Activated gamma-delta T cell (primary cell): ENCODE measurements at places on chromosomes 12 and 14.

GRCh38 chr12:3132636-3133404 lies 55.6 kb downstream of the TSPAN9 start:
- DNase-seq, result no peak

- no peak for DNase-seq
These were observed 248.1 kb downstream of the GLT1D1 start for GRCh38 chr12:129101404-129101803.

DNA sequence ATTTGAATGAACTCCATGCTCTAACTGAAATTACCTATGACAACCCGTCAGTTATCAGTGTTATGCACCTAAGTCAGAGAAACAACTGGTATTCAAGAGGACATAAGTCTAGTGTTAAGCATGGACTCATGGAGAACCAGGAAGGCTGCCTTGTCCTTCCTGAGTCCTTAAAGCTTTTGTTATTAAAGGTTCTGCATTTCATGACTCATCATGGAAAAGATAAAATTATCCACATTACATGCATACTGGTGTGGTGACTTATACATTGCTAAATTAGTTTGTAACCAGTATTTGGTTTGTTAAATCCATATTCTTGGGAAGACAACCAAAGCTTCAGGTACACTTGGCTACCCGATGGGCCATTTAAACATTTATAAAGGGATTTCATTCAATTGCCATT lies 6.5 kb upstream of the OR4E1 start:
- DNase-seq, result no peak

GRCh38 chr14:23569443-23570151 lies 2.0 kb upstream of the AP1G2 start:
- DNase-seq, result no peak

DNA sequence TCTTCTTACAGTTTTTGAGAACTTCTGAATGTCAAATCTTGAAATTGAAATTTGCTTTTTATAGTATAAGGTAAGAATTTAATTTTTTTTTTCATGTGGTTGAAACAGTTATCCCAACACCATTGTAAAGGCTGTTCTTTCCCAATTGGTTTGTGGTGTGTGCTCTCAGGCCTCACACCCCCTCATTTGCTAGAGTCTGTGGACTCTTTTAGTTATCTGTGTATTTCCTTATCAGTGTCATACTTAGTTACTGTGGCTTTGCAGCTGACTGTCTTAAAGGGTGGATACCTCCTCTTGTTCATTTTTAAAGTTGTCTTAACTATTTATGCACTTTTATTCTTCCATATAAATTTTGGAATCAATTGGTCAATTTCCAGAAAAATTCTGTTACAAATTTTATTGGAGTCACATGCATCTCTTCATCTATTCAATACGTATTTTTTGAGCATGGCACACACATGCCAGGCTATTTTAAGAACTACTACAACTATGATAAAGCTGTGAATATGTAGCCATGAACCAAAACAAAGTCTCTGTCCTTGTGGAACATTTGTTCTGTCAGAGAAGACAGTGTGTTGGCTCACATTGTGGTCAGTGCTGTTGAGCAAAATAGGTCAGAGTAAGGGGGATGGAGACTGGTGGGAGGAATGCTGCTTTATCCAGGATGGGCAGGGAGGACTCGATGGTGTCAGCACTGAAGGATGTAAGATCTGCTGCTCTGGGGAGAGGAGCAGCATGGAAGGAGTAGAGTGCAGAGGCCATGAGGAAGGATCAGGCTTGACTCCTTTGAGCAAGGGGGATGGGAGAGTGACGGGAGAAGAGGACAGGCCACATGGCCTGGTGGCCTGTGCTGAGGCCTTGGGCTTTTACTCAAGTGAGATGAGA lies 24.1 kb downstream of the FGF23 start:
- no peak for DNase-seq

DNA sequence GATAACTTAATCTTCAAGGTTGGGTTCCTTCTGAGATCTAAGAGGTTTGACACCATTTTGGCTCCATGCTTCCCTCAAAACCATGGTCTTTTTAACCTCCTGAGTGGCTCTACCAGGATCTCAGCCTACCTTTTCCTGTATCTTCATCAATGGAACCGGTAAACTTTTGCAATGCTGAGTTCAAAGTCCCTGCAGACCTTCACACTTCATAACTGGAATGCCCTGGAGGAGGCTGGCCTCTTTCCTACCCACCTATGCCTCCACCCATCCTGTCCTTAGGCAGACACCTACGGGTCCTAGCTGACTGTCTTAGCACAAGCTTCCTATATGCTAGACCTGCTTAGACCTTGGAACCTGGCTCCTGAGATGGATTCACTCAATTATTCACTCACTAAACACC lies 89.5 kb upstream of the EEA1 start:
- DNase-seq, result no peak

- DNase-seq, result no peak
These were observed 142.1 kb downstream of the MED13L start for GRCh38 chr12:116135209-116135930.

- no peak for DNase-seq
These were observed 21.2 kb upstream of the RNASE4 start for GRCh38 chr14:20662968-20663732.

- DNase-seq, result no peak
These were observed 179.4 kb upstream of the PRMT8 start for GRCh38 chr12:3311491-3312103.

DNA sequence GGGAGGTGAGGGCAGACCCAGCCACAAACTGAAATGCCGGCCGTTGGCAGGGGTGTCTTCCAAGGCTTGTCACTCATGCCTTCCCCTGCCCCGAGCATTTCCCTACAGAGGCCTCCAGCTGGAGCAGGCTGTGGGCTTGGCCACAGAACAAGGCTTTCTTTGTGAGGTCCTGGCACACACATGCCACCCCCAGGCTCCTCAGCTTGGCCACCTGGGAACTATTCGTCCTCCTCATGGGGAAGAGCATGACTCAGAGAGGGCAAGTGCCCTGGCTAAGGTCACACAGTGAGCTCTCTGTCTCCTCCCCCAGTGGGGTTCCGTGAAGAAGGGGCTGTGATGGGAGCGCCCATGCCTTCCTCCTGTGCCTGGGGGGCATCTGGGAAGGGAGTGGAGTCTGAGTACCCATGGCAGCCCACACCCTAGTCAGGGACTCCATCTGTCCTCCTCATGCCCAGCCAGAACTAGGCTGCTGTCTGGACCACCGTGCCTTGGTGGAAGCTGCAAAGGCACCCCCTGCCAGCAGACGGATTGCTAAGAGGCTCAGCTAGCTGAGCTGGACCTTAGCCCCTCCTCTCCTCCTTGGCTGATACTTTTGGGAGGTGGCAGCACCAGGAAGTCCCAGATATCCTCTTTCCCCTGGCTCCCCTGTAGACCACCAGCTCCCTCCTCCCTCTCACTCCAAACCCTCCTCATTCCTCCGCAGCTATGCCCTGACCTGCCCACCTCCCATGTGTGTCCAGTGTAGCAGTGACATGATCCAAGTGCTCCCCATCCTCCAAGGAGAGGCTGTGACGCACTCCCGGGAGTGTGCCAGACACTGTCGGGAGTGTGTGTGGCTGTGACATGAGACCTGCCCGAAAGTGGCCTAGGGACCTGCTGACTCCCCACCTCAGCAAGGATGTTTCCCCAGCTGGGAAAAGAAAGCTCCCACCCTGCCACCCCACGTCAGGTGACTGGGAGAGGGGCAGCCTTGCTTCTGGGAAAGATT lies 21.4 kb downstream of the ABCB9 start:
- DNase-seq, result no peak

GRCh38 chr12:108479364-108480070 lies 35.6 kb upstream of the FICD start:
- no peak for DNase-seq

GRCh38 chr14:32193532-32193931 lies 8.3 kb upstream of the RNU6-7 start:
- DNase-seq, result no peak

- no peak for DNase-seq
These were observed 49.1 kb downstream of the PTGER2 start for GRCh38 chr14:52363041-52363704.

GRCh38 chr12:102977945-102978706 lies 20.7 kb downstream of the ASCL1 start:
- no peak for DNase-seq

DNA sequence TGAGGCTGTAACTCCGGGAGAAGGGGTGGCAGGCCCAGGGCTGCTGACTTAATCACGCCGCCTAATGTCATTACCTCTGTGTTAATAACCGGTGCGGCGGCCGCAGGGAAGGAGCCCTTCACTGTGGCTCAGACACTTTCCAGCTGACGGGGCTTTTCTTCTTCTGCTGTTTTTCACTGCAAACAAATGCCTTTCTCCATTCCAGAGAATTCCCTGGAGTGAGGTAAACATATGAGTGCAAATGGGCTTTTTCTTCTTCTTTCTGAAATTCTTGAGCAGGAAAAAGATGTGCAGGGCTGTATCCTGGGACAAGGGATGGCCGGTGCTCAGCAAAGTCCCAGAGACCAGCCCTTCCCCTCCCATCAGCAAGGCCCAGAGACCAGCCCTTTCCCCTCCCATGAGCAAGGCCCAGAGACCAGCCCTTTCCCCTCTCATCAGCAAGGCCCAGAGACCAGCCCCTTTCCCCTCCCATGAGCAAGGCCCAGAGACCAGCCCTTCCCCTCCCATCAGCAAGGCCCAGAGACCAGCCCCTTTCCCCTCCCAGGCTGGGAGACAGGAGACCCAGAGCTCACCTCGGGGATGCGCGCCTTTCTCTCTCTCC lies 33.4 kb upstream of the FAM181A start:
- no peak for DNase-seq

- DNase-seq, result no peak
These were observed 189.7 kb downstream of the EPS8 start for GRCh38 chr12:15599266-15600037.

DNA sequence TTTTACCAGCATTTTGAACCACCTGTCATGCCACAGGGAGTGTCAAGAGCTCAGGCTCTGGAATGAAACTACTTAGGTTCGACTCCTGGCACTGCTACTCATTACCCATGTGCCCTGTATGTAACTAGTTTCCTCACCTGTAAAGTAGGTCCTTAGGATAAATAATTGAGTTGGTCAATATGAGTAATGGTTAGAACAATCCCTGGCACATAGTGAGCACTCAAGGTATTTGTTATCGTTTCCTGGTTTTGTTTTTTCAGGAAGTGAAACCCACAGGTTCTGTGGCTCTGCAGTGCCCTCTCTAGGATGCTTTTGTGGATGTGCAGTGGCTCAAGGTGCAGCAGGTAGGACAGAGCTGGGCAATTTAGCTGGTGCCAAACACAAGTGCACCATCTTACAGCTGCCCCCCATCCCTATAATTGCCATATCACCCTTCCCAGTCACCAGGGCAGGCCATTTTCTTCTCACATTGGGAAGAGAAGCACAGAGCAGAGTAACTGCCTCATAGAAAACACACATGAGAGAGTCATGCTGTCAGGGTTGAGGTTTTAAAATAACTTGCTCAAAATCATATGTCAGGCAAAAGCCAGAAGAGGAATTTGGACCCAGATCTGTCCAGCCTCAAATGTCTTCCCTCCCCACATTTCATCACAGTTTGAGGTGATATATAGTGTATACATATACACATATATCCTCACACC lies 297.5 kb downstream of the RPAP3 start:
- DNase-seq, result no peak
